Adrenal gland (tissue), 19 donors: ENCODE measurements at places on chromosomes 2 and 18. TPM values are rescaled to one million over a fixed set of nuclear protein-coding genes. Genes with fewer than 3 reads are reported as not detected.

GRCh38 chr2:12428324-12428723, 288.4 kb upstream of the TRIB2 start:
- H3K27me3 ChIP-seq, result no peaks in the 10 kb centered on the region
- H3K4me1 ChIP-seq, result no peaks in the 10 kb centered on the region
- DNase-seq, result peak; percentile 43
- no peaks in the 10 kb centered on the region for H3K36me3 ChIP-seq
- no peak overlapping the region for H3K4me3 ChIP-seq

GRCh38 chr2:199861132-199861774, 10.3 kb upstream of the FTCDNL1 start:
- no peak overlapping the region for H3K4me3 ChIP-seq
- H3K36me3 ChIP-seq, result no peaks in the 10 kb centered on the region
- H3K27me3 ChIP-seq, result no peaks in the 10 kb centered on the region
- H3K27ac ChIP-seq, result no peak overlapping the region
- no peak for DNase-seq

- H3K36me3 ChIP-seq, result no peaks in the 10 kb centered on the region
- peaks cover 7% of the 10 kb centered on the region for H3K4me1 ChIP-seq
- H3K27ac ChIP-seq, result no peak within 1 kb of the TSS
These were observed at the start of gene GKN1 for GRCh38 chr2:68974251-68974650. Gene GKN1 (plus strand): TSS chr2:68974636. CDS start chr2:68974678, 42 bp downstream.

DNA sequence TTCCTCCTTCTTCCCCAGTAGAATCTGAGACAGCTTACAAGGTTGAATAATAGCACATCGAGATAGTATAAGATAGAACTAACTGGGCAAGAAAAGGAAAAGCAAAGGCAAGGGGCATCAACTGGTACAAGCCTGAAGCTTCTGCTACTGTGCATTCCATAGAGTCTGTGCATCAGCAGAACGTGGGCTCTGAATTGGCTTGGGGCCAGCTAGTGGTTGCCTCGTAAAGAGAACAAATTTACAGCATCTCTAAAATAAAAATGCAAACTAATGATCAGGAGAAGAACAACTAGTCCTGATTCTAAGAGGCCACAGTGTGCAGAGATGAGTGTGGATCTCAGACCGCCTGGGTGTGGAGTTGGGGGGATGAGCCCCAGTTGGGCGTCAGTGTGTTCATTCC, 36.6 kb downstream of the UPP2 start:
- H3K36me3 ChIP-seq, result no peaks in the 10 kb centered on the region
- no peak overlapping the region for H3K27ac ChIP-seq
- H3K4me1 ChIP-seq, result no peaks in the 10 kb centered on the region
- no peak for DNase-seq
- H3K27me3 ChIP-seq, result no peaks in the 10 kb centered on the region

DNA sequence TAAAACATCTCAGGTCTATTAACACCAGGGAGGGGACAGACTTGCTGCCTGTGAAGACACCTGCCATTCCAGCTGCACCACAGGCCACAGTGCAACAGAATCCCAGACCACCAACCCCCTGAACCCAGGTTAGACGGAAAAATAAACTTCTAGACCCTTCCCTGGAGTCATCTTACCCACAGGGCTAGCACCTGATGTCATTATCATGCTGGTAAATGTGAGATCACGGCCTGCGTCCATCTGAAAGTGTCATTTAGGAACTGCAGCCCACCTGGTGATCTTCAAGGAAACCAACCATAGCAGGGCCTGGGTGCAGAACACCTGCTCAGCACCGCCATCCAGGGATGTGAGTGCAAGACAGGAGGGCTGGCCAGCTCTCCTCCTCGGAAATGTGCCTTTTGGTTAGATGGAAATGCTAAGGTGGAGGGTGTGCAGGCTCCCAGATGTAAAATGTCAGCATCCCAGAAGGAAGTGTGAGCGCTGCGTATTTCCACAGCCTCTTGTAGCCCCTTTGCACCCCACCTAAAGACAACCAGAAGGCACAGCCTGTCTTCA, 80.8 kb downstream of the PTGR3 start:
- H3K4me1 ChIP-seq, result no peaks in the 10 kb centered on the region
- no peak for DNase-seq
- no peak overlapping the region for H3K4me3 ChIP-seq
- no peaks in the 10 kb centered on the region for H3K36me3 ChIP-seq

SGPP2 gene
- polyA plus RNA-seq, result 11.2 TPM

PFN4 gene
- polyA plus RNA-seq, result 0.82 TPM

SPEG gene
- polyA plus RNA-seq, result 4.3 TPM
